ENCODE measurements at places on chromosomes 2 and 18.

DNA sequence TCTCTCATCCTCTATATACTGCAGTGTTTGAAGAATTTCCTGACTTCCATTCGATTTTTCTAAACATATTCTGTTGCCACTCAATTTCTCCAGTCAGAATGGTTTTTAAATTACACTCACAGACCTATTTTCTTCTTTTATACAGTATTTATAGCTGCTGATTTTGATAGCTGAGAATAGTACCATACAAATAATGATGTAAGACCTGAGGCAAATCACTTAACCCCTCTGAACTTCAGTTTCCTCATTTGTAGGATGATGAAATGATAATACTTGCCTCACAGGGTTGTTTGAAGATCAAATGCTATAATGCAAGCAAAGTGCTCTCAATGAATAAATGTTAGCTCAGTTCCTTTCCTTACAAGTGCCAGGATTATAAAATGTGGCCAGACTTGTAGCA is 241.8 kb downstream of the CPS1 start:
- no peak for DNase-seq

GRCh38 chr2:236177604-236177966 is 9.4 kb upstream of the GBX2 start:
- peak; percentile 72 for DNase-seq

DNA sequence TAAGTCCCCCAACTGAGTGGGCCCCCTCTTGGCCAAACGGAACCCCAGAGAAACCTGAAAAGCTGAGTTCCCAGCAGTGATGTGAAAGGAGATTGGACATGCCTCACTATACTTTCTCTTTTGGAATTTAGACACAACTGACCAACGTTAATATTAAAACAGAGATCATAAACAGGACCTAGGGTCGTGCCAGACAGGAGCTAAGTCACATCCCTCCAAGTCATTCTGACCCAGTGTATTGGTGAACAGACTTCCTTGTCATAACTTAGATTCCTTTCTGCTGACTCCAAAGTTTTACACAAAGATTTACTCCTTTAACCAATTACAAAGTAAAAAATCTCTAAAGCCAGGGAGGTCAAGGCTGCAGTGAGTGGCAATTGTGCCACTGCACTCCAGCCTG is 46.9 kb downstream of the UXS1 start:
- DNase-seq: peak; percentile 74

DNA sequence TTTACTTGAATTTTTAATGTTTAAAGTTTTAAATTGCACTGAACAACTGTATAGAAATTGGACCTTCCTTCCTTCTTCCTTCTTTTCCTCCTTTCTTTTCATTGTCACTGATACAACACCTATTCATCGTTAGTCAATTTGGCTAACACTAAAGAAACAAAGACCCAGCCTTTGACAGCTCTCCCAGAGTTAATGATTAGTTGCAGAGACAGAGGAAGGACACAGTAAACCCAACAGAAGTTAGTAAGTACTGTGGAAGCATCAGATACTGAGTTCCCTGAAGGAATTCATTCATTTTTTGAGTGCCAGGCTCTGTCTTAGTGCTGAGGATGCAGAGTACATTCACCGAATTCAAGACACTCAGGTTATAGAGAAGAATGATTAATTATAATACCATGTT is 77.9 kb upstream of the RAB27B start:
- no peak for DNase-seq

- no peak for DNase-seq
Measured at GRCh38 chr18:21761471-21762115, 21.0 kb downstream of the MIB1 start.

DNA sequence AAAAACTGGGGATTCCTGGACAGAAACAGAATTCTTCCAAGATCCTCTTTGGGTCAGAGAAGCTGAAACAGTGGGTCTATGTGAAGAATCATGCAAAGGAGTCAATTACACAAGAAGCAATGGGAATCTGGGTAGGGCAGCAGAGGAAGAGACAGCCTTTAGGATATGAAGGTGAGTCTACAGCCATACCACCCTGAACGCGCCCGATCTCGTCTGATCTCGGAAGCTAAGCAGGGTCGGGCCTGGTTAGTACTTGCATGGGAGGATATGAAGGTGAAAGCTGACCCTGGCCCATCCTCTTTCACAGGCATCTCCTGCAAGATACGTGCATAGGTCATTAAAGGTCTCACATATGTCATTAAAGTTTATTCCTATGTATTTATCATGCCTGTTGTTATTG is 1080.9 kb upstream of the FANCL start:
- DNase-seq: no peak

GRCh38 chr18:79789901-79790890 is 7.5 kb upstream of the KCNG2 start:
- DNase-seq: no peak

DNA sequence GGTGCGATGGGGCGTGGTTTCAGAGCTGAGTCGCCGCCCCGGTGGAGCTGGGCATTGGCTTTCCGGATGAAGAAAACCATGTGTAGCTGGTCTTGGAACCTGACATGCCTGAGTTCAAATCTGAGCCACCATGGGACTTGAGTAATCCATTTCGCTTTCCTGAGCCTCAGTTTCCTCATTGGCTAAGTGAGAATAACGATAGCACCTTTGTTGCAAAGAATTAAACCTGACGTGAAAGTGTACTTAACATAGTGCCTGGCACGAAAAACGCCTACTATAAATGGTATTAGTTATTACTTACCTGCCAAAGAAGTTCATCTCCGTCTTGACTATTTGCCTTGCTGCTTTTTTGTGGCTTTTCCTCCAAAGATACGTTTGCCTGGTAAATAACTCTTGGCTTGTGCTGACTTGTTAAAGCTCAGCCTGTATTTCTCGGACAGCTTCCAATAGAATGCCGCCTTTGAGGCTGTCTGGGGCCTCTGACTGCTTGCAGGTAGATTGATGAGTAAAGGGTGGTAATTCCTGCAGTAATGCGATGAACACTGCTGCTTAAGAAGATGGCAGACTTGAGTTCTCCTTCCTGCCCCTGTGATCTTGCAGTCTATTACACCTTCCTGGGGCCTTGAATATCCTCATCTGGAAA is 1.3 kb downstream of the CDCA7 start:
- no peak for DNase-seq

Measured in fibroblast of skin of scalp (primary cell).